ENCODE measurements at places on chromosomes 13 and 19.
A peak's percentile ranks its signal among the peaks of the same experiment; 100 is the strongest.

DNA sequence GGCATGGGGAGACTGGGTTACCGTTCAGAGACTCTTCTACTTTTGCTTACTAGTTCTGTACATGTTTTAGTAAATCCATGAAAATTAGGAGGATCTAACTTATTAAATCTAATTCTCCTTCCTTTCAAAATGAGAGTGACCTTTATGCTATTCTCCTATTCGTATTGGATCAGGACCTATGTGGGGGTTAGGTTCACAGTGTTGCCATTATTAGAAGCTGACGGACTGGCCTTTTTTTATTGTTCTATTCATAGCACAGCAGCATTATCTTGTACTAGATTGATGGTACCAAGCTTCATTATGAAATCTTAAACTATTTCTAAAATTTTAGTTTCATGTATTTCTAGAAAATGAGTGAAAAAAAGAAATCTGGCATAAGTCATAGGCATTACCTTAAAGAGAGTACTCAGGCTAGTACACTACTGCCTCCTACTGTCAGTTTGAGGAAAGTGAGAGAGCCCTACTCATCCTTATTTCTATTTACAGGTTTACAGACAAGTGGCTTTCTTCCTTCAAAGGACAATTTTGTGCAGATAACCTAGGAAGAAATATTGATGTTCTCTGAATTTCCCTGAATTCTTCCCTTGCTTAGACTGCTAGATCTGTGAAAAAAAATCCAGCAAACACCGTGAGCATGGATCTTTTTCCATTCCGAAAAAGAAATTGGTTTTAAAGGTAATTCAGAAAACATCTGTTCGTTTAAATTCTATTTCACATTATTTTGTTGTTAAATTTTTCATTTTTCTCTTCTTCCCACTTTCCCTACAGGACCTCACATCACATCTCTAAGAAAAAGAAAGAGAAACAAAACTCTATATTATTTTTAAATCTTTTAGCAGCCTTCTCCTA lies 485.5 kb downstream of the DIAPH3 start:
- no peak for DNase-seq

- no peak for DNase-seq
Measured at GRCh38 chr19:49117677-49118564, 1.0 kb downstream of the C19orf73 start.

- DNase-seq = peak; percentile 68
Measured at GRCh38 chr19:54203151-54203611, 2.5 kb downstream of the RPS9 start.

DNA sequence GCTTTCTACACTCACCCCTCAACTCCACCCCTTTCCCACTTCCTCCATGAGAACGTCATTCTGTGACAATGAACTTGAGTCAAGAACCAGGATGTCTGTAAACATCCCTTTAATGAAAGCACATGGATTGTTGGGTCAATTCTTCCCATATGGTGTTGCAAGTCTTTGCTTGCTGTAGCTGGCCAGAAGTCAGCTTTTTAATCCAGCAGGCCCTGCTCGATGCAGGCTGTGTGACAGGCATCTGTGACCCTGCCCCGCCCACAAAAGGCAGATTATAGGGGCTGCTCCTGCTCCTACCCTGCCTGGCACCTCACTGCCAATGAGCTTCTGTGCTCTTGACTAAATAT lies 78.0 kb downstream of the STARD13 start:
- no peak for DNase-seq

DNA sequence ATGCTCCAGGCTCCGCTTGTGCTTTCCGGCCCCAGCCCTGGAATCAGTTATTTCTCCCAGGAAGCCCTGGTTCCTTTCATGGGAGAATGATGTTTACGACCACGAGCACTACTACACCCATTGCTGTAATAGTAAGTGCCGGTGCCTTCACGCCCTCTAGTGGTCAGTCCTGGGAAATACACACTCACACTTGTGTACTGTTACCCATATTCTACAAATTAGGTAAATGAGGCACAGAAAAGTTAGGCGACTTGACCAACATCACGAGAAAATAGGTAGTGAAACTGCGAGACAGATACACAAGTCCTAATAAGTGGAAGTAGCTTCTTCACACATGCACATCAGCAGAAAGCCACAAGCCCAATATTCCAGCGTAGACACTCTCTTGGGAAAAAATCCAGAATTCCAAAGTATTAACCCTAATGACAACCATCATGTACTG lies 21.7 kb downstream of the CEACAM21 start:
- no peak for DNase-seq

DNA sequence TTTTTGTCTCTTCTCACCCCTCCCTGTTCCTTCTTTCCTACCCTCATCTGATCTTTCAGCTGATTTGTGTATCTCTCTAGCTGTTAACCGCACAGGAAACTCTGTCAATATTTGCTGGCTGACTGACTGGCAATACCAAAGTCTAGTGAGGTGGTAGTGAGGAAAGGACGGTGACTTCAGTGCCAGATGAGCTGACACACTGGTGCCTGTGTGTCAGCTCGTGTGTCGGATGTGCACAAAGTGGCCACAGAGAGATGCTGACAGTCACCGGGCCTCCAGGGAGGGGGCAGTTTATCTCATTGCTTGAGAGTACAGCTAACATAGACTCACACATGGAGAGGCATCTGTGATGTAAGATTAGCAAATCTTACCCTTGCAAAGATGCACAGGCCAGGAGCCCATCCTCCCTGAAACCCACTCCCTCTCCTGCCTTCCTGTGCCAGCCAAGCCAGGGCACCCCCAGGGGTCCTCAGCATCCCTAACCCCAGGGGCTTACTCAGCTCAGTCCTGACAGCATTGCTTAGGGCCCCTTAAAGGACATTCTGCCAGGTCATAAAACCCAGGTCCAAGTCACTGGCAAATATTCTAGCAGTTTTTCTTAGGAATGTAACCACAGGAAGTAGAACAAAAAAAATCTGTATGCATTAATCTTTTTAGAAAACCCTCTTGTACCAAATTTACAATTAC lies 80.2 kb downstream of the SHISA2 start:
- DNase-seq = peak; percentile 31

DNA sequence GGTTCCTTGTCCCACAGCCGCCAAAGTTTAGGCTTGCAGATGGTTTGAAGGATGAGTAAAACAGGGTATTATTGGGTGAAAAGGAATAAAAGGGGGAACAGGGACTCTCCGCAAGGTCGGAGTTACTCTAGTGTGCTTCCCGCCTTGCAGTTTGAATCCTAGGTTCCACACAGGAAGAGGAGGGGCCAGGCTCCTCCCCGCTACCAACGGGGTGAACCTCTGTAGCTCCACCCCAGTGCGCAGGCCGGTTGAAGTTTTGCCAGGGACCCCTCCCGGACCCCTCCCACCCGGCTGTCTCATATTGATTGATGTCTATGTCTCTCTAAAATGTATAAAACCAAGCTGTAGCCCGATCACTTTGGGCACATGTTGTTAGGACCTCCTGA lies 11.6 kb upstream of the GTF2F2 start:
- no peak for DNase-seq

DNA sequence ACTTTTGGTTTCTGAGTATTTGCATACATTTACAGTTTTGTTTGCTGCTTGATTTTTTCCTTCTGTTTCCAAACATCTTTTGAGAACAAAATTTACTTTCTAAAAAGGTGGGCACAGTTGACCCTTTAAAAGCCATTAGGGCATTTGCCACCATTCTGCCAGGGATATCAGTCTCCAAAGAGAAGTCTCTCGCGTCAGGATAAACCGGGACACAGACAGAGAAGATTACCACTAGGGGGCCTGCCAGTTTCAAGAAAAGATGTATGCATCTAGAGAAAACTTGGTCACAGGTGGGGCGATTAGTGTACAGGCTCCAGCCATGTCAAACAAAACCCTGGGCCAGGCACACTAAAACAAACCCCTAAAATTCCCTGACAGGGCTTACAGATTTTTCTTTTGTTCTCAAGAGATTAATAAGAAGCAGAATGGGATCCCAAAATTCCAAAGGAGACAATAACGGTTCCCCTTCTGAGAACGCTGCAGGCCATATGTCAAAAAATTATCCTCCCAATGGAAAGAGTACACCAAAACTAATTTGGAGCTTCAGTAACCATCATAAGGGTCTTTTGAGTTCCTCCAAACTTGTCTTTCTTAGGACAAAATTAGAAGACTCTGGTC lies 10.7 kb upstream of the PABPC3 start:
- peak; percentile 15 for DNase-seq

- no peak for DNase-seq
Measured at GRCh38 chr13:97142452-97142851, 79.7 kb upstream of the MBNL2 start.

DNA sequence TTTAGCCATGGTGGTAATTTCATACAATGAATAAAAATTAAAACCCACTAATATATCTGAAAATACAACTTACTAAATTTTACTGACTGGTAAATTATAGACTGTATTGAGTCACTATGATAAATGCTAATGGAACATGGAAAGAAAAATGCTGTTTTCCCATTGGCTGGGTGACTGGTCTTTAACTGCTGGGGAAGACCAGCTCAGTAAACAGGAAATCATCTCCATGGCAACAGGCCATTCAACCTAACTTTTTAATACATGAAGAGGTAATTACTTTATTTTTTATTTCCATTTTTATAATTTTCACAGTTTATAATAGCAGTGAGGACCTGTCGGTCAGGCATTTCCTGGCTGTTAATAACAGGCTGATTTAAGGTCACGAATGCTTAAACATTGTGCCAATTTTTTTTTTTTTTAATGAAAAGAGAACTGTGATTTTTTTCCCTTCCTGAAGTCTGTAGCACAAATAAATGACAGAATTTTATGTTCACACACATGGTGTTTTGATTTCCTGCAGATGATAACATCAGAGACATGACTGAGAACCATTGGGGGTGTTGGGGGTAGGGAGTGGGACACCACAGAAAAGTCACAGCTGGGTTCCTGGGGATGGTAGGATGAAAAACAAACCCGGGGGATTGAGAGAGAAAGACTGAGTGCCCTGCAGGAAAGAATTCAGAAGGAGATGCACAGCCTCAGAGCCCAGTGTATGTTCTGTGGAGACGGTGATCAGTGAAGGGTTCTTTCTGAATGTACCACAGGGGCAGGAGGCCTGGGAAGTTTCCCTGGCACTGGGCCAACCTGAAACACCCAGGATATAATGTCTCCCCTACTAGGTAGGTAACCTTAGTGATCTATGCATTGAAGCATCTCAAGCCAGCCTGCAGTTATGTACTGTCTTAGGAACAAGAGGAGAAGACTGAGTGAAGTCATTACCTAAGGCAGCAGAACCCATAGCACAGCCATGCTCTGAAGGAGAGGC lies 297.1 kb downstream of the COG6 start:
- no peak for DNase-seq

All from LNCaP clone FGC (cell line).